ENCODE measurements at places on chromosomes 5 and 9.

DNA sequence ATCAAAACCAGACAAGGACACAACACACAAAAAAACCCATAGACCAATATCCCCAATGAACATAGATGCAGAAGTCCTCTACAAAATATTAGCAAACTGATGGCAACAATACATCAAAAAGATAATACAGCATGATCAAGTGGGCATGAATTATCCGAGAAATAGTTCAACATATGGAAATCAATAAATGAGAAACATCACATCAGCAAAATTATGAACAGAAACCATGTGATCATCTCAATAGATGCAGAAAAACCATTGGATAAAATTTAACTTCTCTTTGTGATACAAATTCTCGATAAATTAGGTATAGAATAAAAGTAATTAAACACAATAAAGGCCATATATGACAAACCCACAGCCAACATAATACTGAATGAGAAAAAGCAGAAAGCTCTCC is 69.6 kb downstream of the C9 start:
- no peak for DNase-seq

GRCh38 chr5:137695651-137696428 is 40.0 kb downstream of the KLHL3 start:
- DNase-seq: peak; percentile 15

- no peak for DNase-seq
Observed at GRCh38 chr5:116358911-116359418, 215.7 kb downstream of the SEMA6A start.

DNA sequence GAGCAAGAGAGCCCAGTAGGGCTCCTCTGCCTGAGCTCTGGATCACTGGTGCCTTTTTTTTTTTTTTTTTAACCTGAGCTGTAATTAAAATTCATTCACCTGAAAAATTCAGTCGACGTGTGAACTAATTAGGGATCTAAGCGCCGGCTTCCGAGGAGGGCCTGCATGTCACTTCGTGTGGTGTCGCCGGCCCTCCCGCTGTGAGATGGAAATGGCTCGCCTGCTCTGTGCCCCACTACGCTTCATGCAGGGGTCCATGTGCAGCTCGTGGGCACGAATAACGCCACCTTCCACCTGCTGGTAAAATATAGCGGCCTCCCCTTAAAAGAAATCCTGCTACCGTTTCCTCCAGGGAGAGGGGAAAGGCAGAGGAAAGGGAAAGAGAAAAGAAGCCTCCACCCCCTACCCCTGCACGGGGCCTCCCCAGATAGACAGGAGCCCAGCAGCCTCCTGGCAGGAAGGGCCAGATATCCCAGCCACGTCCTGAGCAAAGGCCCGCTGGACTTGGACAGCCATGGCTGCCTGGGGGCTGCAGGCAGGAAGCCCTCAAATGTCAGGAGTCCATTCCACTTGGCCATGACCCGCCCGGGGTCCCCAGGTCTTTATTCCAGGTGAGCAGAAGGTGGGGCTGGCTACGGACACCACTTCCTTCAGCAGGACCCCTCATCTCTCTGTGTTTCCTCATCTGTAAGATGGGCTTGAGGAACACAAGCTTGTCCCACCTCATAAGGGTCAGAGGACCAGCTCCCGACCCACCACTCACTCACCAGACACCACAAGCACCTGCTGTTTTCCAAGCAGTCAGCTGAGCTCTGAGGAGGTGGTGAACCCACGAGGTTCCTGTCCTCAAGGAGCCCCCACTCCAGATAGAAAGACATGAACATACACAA is 38.2 kb upstream of the ZNF354A start:
- no peak for DNase-seq

- DNase-seq: no peak
Observed at GRCh38 chr5:38927470-38927869, 81.7 kb downstream of the OSMR start.

- DNase-seq: peak; percentile 56
Observed at GRCh38 chr5:5141625-5142525, 1.7 kb downstream of the ADAMTS16 start.

- DNase-seq: no peak
Observed at GRCh38 chr5:166602271-166602670, 1689.2 kb upstream of the WWC1 start.

GRCh38 chr5:179303451-179304200 is 41.6 kb downstream of the ADAMTS2 start:
- no peak for DNase-seq

GRCh38 chr5:111488353-111488752 is 24.0 kb downstream of the STARD4 start:
- DNase-seq: no peak

- no peak for DNase-seq
Observed at GRCh38 chr5:155332618-155333017, 319.1 kb downstream of the KIF4B start.

- DNase-seq: no peak
Observed at GRCh38 chr5:89342106-89342876, 459.3 kb upstream of the MEF2C start.

- no peak for DNase-seq
Observed at GRCh38 chr5:68033961-68034571, 181.5 kb upstream of the PIK3R1 start.

DNA sequence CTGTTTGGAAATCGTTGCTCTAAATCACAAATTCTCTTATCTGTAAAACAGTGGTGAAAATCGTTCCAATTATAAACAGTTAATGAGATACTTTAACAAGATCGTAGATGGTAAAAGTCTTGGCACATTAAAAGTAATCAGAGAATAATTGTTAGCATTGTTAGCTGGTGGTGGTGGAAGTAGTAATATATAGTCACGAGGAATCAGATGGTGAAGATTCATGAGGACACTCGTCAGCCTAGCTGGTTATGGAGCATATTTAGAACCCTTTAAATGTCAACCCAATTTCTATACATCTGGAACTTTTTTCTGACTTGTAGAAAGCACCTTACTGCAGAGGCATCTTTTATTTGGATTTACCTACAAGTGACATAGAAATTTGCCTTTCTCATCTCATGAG is 190.8 kb downstream of the TLE1 start:
- DNase-seq: no peak

DNA sequence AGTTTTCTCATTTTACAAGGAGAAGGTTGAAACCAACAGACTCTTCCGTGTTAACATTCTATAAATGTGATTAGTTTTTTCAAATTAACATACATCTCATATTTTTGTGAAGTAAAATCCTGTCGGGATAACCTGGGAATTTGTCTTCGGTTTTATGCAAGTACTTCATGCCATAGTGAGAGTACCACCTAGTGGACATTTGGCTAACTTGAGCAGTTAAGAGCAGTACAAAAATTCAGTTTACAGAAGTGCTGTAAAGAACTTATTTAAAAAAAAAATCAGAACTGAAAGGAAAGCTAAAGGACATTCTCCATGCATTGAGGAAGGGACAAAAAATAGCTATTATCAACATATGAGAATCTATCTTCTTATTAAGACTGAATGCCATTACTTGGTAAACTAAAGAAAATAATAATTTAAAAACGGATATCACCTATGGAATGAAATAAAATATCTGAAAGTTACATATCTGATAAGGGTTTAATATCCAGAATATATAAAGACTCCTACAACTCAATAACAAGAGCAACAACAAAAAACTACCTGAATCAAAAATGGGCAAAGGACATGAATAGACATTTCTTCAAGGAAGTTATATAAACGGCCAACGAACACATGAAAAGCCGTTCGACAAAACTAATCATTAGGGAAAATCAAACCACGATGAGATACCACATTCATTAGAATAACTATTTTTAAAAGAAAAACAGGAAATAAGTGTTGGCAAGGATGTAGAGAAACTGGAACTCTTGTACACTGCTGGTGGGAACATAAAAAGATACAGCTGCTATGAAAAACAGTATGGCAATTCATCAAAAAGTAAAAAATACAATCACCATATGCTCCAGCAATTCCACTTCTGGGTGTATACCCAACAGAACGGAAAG is 117.0 kb upstream of the GNA14 start:
- no peak for DNase-seq

GRCh38 chr9:21454149-21454548 is 13.9 kb downstream of the IFNA1 start:
- DNase-seq: no peak

DNA sequence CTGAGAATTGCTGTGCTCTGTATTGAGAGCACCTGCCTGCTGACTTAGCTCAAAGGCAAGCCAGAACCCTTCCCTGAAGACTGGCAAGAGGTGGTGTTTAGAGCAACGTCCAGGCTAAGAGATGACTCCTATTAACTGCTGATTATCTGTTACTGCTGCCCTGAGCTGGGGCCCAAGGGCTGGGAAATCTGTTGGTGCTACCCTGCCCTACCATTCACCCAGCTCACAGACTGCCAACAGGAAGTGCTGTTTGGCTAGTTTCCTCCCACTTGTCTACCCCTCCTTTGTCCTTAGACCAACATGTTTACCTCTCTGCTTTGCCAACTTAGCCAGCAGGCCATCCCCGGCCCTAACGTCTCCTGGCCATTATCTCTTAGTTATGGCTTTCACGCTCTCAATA is 6.9 kb downstream of the RAB24 start:
- DNase-seq: no peak

- DNase-seq: no peak
Observed at GRCh38 chr9:125932746-125933455, 185.7 kb downstream of the PBX3 start.

DNA sequence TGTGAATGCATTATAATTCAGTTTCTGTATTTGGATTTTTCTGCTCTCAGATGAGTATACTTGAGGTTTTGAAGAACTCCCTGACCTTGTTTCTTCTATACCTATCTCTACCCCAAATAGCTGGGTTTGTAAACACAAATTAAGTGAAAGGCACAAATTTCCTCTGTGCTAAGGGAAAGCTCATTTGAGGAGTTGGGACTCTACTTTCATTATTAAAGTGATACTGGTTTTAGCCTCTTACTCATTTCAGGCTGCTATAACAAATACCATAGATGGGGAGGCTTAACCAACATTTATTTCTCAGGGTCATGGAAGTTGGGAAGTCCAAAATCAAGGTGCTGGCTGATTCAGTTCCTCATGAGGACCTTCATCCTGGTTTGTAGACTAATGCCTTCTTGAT is 97.2 kb upstream of the ANKH start:
- no peak for DNase-seq

DNA sequence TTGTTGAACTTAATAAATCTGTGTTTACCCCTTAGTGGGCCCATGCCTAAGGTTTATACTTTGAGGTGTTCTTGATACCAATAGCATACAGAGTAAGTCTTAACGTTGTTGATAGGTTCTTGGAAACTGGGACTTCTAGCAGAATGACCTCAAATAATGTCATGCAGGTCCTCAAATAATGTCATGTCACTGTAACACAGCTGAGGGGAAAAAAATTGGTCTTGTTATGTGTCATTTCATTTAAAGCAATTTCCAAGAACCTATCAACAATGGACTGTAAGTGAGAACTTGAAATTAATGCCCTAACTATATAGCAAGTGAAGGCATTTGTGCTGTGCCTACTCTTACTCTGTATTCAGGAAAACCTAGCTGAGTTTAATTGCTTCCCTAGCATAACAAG is 7.2 kb downstream of the DNAJA1 start:
- no peak for DNase-seq

DNA sequence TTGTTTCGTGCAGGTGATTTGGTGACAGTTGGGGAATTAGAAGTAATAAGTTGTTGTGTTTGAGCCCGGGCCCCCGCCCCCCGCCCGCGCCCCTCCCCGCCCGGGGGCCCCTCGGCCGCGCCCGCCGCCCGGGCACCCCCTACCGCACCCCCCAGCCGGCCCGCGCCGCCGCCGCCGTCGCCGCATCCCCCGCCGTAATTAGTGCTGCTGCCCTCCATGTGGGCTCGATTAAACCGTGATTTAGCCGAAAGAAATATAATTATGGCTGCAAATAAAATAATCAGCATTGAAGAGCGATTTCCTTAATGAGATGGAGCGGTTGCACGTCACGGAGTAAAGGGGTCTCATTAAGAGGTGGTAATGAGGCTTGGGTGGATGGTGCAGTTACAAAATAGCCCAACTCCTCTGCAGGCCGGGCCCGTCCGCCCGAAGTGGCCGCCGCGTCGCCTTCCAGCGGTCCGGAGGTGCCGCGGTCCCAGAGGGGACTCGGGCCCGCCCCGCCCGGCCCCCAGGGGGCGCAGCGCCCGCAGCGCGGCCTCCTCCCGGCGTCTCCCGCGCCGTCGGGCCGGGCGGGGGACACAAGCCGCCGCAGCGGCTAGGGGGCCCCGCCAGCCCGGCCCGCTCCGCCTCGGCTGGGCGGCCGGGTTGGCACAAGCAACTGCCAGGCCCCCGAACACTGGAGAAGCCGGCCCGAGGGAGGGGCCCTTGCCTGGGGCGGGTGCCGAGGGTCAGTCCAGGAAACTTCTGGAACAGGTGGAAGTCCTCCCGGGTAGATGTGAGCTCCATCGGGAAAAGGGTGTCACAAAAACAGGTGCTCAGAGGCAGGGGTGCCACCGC is 6.9 kb upstream of the OTP start:
- peak; percentile 47 for DNase-seq

- DNase-seq: no peak
Observed at GRCh38 chr9:110559869-110560268, 19.7 kb downstream of the SVEP1 start.

DNA sequence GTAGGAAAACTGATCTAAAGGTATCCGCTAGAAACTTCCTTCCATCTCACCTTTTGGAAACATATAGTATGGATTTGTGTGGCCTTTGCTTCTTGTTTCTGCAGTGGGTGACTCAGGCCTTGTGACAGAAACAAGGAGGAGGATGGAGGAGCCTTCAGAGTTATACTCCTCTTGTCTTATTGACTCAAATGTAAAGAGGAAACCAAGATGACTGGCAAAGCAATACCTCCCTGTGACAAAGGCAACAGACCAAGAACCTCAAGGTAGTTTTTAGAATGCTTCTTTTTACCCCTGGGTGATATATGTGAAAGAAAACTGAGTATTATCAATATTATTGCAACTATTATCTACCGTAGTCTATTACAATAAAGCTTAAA is 123.3 kb upstream of the SLIT3 start:
- DNase-seq: no peak

- no peak for DNase-seq
Observed at GRCh38 chr5:75469017-75469416, 42.4 kb downstream of the CERT1 start.

DNA sequence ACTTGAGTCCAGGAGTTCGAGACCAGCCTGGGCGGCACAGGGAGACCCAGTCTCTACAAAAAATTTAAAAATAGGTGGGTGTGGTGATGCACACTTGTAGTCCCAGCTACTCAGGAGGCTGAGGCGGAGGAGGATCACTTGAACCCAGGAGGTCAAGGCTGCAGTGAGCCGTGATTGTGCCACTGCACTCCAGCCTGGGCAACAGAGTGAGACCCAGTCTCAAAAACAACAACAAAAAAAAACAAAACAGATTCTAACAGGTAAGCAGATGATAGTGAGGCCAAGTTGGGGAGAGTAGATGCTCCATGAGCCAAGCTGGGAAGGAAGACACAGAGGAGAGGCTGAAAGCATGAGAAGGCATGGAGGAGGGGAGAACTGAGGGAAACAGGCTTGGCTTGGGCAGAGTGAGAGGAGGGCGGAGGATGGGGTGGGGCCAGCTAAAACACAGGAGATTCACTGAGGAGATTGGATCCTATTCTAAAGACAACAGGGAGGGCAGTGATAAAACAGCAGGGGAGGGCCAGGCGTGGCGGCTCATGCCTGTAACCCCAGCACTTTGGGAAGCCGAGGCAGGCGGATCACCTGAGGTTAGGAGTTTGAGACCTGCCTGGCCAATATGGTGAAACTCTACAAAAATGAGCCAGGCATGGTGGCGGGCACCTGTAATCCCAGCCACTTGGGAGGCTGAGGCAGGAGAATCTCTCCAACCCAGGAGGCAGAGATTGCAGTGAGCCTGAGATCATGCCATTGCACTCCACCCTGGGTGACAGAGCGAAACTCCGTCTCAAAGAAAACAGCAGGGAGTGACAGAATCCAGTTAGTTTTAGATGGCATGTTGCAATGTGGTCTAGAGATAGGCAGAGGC is 8.4 kb downstream of the RPS14 start:
- no peak for DNase-seq

- DNase-seq: peak; percentile 36
Observed at GRCh38 chr9:86099701-86100364, 475 bp upstream of the GOLM1 start.

Data from activated CD4-positive, alpha-beta T cell treated with anti-CD3 and anti-CD28 coated beads, Interleukin-2, Interleukin-6, amounts not matched to agents 100 ng/mL and 50 ng/mL, durations not matched to agents 16 hours and 8 hours (primary cell).